ENCODE measurements at places on chromosomes 4 and X. TPM values are rescaled to one million over a fixed set of nuclear protein-coding genes. Genes with fewer than 3 reads are reported as not detected.

DNA sequence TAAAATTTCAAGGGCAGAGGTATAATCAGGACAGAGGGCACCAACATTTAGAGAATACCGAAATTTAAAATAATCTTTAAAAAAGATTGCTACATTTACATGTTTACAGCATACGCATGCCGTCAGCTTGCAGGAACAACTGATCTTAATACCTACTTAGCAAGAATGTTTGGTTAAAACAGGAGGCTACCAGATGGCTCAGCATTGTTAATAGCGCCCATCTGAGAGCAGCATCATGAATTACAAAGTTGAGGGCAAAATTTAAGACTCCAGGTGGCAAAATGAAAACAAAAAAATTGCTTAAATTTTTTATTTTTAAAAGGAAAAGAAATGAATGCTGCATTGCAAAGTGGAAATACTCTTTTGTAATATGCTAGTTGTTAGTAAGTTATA is 241.3 kb downstream of the C4orf33 start:
- DNase-seq: no peak

- no peak for DNase-seq
These were observed 565.8 kb downstream of the GRXCR1 start for GRCh38 chr4:43458293-43458692.

The MEPE gene
- total RNA-seq: not detected

The CT45A2 gene
- not detected for total RNA-seq

DNA sequence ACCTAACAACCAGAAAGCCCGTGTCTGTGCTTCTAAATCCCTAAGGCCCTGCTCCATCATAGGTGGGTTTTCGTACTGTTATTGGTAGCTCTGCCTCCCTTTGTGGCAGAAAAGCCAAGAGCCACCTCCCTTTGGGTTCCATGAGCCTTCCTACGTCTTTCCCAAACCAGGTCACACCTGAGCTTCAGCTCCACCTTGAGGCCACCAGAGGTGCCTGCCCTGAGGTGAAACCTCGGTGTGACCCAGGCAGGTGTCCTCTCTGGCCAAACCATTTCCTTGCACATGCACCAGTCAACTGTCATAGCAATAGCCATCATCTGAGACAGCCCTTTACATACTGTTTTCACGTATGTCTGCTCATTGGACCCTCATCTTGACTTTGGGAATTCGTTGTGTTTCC is 188.0 kb upstream of the RBPJ start:
- DNase-seq: no peak

DNA sequence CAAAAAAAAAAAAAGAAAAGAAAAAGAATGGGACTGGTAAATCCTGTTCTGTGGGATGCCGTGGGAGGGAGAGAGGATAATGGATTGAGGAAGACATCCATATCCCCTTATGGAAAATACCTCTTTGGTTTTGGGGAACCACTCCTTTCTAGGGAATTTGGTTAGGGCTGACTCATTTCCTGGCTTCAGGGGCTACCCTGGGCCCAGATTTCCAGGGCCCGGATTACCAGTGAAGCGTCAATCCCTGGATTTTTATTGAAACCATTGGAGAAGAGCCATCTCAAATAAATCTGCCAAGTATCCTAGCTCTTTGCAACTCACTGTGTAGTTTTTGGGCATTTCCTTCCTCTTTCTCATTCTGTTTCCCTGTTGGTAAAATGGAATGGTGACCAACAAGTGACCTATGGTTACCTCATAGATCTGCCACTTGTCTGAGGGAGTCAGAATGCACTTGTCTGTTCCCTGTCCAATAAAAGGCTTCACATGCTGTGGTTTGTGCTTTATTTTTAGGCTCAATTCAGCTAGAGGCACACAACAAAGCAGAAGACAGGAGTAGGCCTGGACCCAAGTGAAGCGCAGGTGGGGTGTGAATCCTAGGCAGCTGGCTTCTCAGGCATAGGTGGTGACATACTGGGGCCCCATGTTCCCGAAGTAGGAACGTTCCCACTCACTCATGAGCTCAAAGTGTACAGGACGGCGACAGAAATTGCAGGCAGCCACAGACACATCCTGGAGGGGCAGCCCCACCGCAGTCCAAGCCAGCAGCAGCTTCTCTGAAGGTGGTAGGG is 8.6 kb downstream of the APEX2 start:
- DNase-seq: peak; percentile 95

DNA sequence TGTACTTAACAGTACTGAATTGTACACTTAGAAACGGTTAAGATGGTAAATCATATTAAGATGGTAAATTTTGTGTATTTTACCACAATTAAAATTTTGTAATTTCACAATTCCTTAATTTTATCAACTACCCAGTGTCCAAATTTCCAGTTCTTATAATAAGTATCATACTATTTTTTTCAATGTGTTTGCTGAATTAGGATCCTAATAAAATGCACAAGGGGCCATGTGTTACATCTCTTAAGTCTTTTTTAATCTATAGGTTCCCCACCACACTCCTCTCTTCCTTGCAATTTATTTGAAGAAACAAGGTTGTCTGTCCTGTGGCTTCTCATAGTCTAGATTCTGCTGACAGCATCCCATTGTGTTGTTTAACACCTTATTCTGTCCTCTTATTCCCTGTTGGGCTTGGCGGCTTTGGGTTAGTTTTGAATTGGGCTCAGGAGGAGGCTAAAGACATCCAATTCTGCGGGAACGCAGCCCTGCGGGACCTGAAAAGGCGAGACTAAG is 533 bp upstream of the SYAP1 start:
- DNase-seq: no peak

DNA sequence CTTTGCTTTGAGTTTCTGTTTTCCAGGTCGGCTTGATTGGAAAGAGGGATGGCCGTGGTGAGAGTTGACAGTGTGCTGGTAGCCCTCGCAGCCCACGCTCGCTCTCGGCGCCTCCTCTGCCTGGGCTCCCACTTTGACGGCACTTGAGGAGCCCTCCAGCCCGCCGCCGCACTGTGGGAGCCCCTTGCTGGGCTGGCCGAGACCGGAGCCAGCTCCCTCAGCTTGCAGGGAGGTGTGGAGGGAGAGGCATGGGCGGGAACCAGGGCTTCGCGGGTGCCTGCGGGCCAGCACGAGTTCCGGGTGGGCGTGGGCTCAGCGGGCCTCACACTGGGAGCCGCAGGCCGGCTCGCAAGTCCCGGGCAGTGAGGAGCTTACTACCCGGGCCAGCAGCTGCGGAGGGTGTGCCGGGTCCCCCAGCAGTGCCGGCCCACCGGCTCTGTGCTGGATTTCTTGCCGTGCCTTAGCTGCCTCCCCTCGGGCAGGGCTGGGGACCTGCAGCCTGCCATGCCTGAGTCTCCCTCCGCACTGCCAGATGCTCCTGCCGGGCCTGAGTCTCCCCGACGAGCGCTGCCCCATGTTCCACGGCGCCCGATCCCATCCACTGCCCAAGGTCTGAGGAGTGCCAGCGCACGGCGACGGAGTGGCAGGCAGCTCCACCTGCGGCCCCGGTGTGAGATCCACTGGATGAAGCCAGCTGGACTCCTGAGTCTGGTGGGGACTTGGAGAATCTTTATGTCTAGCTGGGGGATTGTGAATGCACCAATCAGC is 166.4 kb upstream of the FAT1 start:
- no peak for DNase-seq

DNA sequence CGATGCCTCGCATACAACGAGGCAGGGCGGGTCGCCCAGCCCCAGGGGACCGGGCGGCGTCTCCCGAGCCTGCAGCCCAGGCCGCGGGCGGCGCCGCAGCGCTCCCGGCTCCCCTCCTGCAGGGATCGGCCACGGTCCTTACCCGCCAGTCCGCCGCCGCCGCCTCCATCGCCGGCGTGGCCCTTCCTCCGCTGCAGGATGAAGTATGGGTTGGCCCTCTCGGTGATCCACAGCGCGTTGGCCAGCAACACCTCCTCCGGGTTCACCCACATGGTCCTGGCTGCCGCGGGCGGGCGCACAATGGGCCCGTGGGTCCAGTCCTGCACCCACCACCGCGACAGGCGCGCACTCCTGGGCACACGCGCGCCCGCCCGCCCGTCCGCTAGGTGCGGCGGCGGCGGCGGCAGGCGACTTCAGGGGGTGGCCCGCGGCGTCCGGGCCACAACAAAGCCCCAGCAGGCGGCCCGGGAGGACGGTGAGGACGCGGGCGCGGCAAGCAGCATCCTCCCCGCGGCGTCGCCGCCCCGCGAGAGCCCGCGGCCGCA is 339 bp downstream of the TBC1D9 start:
- no peak for DNase-seq

The PCSK1N gene
- total RNA-seq: not detected

GRCh38 chr4:7687006-7687405 is 252.3 kb upstream of the PSAPL1 start:
- no peak for DNase-seq

The MFAP3L gene
- total RNA-seq: 6.9 TPM

DNA sequence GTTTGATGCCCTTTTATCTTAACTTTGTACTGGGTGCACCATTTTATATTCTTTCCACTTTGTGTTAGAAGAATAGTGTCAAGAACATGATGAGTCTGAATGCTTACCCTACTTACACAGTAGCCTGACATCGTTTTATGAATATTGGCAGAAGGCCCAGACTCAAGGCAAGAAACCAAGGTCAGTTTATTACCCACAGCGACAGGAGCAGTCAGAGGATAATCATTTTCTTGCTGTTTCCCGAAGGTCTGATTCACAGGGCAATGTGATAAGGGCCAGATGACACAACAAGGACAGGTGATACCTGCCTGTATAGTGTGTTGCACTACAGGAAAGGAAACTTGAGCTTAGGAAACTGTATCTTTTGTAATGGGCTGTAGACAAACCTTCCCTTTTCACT is 417.4 kb downstream of the SPOCK3 start:
- DNase-seq: no peak

GRCh38 chr4:25308306-25308705 is 4.3 kb upstream of the ZCCHC4 start:
- DNase-seq: no peak

DNA sequence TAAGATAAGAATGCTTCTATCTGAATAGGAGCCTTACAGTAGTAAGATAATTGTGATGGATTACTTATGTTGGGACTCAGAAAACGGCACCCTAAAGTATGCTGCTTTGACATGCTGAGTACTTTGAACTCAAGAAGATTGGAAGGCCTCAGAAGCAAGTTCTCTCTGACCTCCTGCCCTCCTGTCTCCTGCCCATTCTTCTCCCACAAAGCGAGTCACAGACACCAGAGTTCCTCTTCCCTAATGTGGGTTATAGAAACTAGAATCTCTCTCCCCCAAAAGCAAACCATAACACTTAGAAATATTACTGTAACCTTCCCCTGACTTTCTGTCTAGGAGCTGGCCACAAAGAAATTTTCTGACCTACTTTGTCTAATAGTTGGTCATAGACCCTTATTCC is 76.5 kb downstream of the DDIT4L start:
- DNase-seq: no peak

- no peak for DNase-seq
These were observed 5.0 kb downstream of the GPC3 start for GRCh38 chrX:133980406-133980805.

GRCh38 chr4:13921805-13922204 is 294.3 kb upstream of the BOD1L1 start:
- no peak for DNase-seq

The STEEP1 gene
- total RNA-seq: 63.7 TPM

The CLTRN gene
- total RNA-seq: 2.7 TPM

The TEX13C gene
- not detected for total RNA-seq

DNA sequence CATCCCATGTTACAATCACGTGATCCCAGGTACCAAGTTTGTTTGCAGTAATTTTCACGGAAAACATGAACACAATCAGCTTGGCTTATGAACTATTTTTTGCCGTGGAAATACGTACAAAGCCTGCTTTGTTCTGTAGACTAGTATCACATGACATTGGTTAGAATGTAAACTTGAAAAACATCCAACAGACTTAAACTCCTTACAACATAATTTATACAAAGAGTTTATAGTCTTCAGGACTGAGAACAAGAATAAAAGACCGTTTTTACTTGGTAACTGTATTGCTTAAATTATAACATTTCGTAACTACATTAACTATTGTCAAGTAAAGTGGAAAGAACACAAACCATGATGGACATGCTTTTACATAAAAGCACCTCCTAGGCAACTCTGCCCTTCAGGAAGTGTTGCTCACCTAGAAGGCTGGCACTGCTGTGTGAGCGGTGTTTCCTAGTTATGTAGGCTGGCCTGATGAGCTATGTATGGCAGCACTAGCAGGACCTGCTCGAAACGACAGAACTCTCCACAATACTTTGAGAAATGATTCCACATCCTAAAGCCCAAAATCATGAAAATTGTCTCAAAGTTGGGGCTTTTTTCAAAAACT is 41.8 kb upstream of the WDR1 start:
- DNase-seq: no peak

DNA sequence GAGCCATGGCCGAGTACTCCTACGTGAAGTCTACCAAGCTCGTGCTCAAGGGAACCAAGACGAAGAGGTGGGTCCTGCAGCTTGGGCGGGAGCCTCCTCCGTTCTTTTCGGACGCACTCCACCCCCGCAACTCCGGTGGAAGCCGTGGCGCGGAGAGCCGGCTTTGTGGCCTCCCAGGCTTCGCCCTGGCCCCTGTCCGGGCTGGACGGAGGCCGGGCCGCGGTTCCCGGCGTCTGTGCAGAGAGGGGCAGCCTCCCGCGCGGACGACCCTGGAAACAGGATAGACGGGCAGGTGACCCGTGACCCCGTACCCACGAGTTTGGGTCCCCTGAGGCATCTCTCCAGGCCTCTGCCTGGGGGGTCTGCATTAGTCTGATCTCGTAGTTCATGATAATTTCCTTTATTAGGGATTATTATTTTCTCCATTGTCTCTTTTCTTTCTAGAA is 356 bp downstream of the FRG1 start:
- DNase-seq: no peak

Measured in PC-9 (cell line).